ENCODE measurements at places on chromosomes 4 and X. TPM values are rescaled to one million over a fixed set of nuclear protein-coding genes. Genes with fewer than 3 reads are reported as not detected.

UBE2D3 gene
- total RNA-seq: 316 TPM

PDLIM3 gene
- total RNA-seq: 81.9 TPM

SEC24B gene
- total RNA-seq: 33.2 TPM

TTC29 gene
- not detected for total RNA-seq

SHISA3 gene
- 1.7 TPM for total RNA-seq

TEX13B gene
- total RNA-seq: not detected

IL1RAPL2 gene
- not detected for total RNA-seq

GRCh38 chr4:181225616-181226261 lies 1017.5 kb upstream of the TENM3 start:
- no peak overlapping the region for H3K4me3 ChIP-seq
- DNase-seq: no peak
- H3K27me3 ChIP-seq: no peaks in the 10 kb centered on the region
- no peaks in the 10 kb centered on the region for H3K4me1 ChIP-seq

DNA sequence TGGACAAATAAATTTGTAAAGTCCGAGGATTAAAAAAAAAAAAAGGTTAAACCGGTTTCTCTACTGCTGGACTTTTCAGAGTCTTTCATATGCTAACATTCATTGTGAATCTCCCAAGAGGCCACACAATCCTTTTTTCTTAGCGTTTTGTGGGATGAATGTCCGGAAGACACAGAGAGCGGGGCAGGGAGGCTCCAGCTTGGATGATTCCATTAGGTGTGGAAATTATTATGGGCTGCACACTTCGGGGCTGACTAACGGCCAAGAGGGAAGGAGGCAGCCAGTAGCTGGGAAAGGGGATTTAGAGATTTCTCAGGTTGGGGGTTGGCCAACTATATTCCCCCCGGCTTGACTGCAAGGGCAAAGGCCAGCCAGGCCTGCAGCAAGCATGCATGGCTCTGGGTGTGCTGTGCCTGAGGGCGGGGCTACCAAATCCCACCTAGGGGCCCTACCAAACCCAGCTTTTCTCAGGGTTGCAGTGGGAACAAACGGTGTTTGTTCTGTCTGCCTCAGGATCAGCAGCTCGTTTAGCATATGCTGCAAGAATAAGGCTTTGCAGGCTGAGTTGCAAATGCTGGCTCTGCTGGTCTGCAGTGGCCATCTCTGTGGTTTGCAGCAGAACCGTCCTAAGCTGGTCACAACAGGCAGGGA lies 28.6 kb downstream of the NYX start:
- H3K4me3 ChIP-seq: no peak overlapping the region
- no peak for DNase-seq

GRCh38 chr4:47836641-47837093 lies 1.2 kb downstream of the CORIN start:
- H3K27ac ChIP-seq: no peak overlapping the region
- H3K4me1 ChIP-seq: no peaks in the 10 kb centered on the region
- peak overlapping the region; percentile 64 for H3K4me3 ChIP-seq
- peak; percentile 77 for DNase-seq

DNA sequence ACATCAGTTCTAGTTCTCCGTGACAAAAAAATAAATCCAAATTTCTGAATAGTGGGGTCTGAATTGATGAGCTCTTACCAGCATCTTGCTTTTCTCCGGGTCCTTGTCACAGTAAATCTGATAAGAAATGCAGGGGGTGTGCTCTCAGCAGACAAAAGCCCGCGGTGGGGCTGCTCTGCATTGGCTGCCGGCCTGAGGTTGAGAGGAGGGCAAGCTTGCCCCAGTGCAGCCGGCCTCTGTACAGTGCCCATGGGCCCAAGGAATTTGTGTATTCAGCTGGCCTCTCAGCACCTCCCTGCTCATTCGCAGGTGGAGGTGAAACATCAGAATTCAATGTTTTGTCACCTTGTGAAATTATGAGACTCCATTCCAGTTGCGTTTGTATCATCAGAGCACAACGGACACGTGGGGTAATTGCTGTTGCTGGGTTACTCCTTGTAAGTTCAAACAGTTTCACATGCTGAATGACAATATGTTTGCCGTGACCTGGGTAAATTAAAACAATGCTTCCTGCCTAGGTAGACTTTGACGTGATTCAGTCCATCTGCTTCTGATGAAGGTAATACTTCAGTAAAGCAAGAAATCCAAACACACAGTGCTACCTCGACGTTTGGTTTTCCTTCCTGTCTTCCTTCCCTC lies 596.4 kb downstream of the MID1IP1 start:
- H3K27me3 ChIP-seq: no peaks in the 10 kb centered on the region
- H3K27ac ChIP-seq: no peak overlapping the region
- H3K36me3 ChIP-seq: no peaks in the 10 kb centered on the region
- no peak for DNase-seq
- no peak overlapping the region for H3K4me3 ChIP-seq
- no peaks in the 10 kb centered on the region for H3K4me1 ChIP-seq

- no peaks in the 10 kb centered on the region for H3K27me3 ChIP-seq
- no peak overlapping the region for H3K27ac ChIP-seq
- H3K4me3 ChIP-seq: no peak overlapping the region
- H3K36me3 ChIP-seq: no peaks in the 10 kb centered on the region
- no peak for DNase-seq
These were observed 161.7 kb downstream of the BRWD3 start for GRCh38 chrX:80648023-80648422.

- no peak overlapping the region for H3K27ac ChIP-seq
- no peaks in the 10 kb centered on the region for H3K4me1 ChIP-seq
- H3K27me3 ChIP-seq: no peaks in the 10 kb centered on the region
- no peaks in the 10 kb centered on the region for H3K36me3 ChIP-seq
- no peak for DNase-seq
These were observed 49.2 kb downstream of the PHKA2 start for GRCh38 chrX:18934708-18935107.

DNA sequence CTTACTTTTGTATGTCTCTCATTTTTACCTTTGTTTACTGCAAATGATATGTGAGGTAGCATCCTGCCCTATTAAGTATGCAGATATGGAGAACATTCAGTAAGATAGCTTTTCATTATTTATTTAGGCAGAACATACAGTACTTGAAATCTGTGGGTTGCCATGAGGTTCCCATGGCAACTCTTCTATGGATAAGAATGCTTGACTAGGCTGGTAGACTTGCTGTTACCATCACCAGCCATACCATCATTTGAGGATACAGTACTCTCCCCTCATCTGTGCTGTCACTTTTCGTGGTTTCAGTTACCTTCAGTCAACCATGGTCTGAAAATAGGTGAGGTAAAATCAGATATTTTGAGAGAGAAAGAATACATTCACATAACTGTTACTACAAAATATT lies 56.7 kb downstream of the NAF1 start:
- DNase-seq: no peak
- no peaks in the 10 kb centered on the region for H3K4me1 ChIP-seq
- H3K27me3 ChIP-seq: no peaks in the 10 kb centered on the region
- H3K27ac ChIP-seq: no peak overlapping the region

DNA sequence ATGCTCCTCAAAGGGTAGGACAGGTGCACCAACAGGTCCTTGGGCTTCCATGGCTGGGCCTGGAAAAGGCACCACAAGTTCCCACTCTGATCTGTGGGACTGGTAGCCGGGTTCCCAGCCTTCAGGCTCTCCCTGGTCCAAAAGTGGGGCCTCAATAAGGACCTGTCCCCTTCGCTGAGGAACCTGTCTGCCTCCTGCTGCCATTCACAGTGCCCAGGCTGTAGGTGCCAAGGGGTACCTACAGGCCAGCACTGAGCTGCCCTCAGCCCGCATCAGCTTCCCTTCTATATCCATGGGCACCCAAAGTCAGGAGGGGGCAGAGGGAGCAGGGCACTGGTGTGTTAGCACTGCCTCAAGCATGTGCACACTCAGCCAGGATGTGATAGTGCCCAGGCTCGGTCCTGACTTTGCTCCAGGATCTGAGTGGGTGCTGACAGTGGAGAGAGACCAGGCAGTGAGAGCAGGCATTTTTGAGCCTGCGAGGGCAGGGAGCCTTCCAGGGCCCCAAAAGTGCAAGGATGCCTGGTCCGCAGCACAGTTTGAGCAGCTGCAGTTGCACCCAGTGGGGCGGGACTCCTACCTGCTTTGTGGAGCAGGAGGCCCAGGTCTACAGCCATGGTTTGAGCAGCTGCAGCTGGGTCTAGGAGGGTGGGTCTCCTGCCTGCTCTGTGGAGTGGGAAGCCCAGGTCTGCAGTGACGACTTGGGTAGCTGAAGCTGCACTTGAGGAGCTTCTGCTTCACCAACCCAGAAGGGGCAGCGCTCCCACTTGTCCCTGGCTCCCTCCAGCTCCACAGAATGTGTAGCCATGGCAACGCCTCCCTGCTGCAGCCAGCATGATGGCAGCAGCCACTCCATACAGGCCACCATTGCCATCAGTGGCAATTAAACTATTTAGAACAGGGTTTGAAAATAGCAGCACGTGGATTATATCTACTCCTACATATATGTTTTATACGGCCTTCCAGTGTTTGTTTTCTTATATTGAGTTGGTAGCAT lies 376.4 kb downstream of the KCTD8 start:
- no peak overlapping the region for H3K27ac ChIP-seq
- DNase-seq: no peak
- no peaks in the 10 kb centered on the region for H3K27me3 ChIP-seq
- H3K36me3 ChIP-seq: no peaks in the 10 kb centered on the region
- H3K4me3 ChIP-seq: no peak overlapping the region

GRCh38 chrX:78357342-78358055 lies 30.1 kb upstream of the CYSLTR1 start:
- no peaks in the 10 kb centered on the region for H3K4me1 ChIP-seq
- no peaks in the 10 kb centered on the region for H3K27me3 ChIP-seq

DNA sequence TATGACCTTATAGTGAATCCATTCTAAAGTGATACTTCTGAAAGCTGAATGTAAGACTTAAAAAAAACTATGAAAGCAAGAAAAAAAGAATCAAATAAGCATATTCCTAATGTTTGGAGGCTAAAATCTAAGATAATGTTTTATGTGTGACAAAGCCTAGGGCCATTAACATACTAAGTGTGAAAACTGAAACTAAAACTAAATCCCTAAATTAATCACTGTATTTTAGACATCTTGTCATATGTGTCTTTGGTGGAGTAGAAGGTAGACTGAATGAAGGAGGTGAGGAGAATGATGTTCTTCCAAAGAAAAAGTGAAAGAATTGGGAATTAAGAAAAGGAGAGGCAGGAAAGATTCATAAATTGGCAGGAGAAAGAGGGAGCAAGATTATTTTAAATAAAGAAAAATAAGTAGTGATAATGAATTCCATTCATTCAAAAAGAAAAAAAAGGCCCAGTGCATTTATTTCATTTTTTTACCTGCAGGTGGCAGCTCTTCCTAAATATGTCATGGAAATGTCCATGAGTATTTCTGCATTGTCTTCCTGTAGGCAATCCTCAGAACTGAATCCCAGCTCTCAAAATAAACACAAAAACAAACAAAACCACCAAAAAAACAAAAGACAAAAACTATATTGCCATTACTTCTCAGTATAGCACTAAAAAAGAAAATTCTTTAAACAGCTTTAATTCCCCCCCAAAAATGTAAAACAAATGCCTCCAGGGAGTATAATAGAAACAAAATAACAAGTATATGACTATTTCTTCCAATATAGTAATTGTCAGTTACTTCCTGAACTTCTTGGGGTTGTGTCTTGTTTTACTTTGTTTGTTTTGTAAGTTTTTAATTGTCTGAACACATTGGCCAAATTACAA lies 17.0 kb upstream of the AP1AR start:
- no peak overlapping the region for H3K4me3 ChIP-seq
- H3K36me3 ChIP-seq: no peaks in the 10 kb centered on the region
- H3K27ac ChIP-seq: no peak overlapping the region

DNA sequence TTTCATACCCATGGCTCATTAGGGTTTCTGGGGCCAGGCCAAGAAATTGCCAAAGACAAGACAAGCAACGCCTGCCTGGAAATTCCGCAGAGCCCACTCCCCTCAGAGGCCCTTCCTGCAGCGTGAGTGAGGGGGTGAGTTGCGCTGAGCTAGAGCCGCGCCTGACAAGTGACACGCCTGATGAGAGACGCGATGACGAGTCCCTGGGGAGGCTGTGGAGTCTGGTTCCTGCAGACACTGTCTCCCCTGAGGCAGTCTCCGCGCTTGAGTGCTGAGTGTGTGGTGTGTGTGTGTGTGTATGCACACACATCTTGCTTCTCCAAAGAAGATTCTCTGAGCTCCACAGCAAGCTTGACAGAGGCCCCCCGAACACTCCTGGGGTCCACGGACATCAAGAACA lies 269.8 kb downstream of the BCOR start:
- H3K27me3 ChIP-seq: no peaks in the 10 kb centered on the region
- H3K36me3 ChIP-seq: no peaks in the 10 kb centered on the region
- H3K4me1 ChIP-seq: no peaks in the 10 kb centered on the region
- DNase-seq: no peak

- no peak overlapping the region for H3K27ac ChIP-seq
- no peaks in the 10 kb centered on the region for H3K36me3 ChIP-seq
- no peaks in the 10 kb centered on the region for H3K4me1 ChIP-seq
- no peak overlapping the region for H3K4me3 ChIP-seq
These were observed 10.9 kb downstream of the MCTS1 start for GRCh38 chrX:120614816-120615215.

- H3K27me3 ChIP-seq: no peaks in the 10 kb centered on the region
- DNase-seq: no peak
- H3K4me3 ChIP-seq: no peak overlapping the region
- no peak overlapping the region for H3K27ac ChIP-seq
These were observed 12.4 kb upstream of the LONRF3 start for GRCh38 chrX:118961866-118962560.

- no peak overlapping the region for H3K27ac ChIP-seq
- no peaks in the 10 kb centered on the region for H3K4me1 ChIP-seq
- no peak for DNase-seq
- no peak overlapping the region for H3K4me3 ChIP-seq
- no peaks in the 10 kb centered on the region for H3K27me3 ChIP-seq
These were observed 262.3 kb downstream of the KCTD8 start for GRCh38 chr4:44186096-44186849.

GRCh38 chrX:94914235-94914634 lies 1240.2 kb downstream of the FAM133A start:
- H3K4me3 ChIP-seq: no peak overlapping the region
- no peak overlapping the region for H3K27ac ChIP-seq
- DNase-seq: no peak
- H3K27me3 ChIP-seq: no peaks in the 10 kb centered on the region
- no peaks in the 10 kb centered on the region for H3K36me3 ChIP-seq

GRCh38 chr4:185179488-185179887 lies 24.3 kb downstream of the CFAP97 start:
- no peaks in the 10 kb centered on the region for H3K27me3 ChIP-seq
- H3K27ac ChIP-seq: no peak overlapping the region
- H3K4me3 ChIP-seq: no peak overlapping the region
- no peaks in the 10 kb centered on the region for H3K36me3 ChIP-seq

- H3K27me3 ChIP-seq: no peaks in the 10 kb centered on the region
- no peaks in the 10 kb centered on the region for H3K4me1 ChIP-seq
- no peak overlapping the region for H3K4me3 ChIP-seq
- H3K36me3 ChIP-seq: no peaks in the 10 kb centered on the region
- DNase-seq: no peak
These were observed 29.2 kb upstream of the NPY2R start for GRCh38 chr4:155179216-155179615.

All from transverse colon (tissue), 4 donors.